HT1080 (cell line): ENCODE measurements at places on chromosomes 11 and 22.

DNA sequence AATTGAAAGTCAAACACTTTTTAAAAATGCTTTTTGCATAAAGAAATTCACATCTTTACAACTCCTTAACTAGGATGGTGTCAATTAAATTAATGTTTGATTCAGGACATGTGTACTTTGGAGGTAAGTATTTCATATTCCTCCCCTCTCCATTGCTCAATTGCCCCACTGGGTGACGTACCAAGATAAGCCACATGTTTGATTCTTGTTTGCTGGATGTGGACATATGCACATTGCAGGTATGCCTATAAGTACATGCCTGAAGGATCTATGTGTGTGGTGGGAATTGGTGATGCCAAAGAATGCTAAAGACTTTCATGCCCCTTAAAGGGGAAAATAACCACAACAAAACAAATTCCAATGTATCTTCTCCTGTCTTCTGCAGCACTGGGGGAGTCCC lies 5.8 kb downstream of the CD44 start:
- DNase-seq: no peak

DNA sequence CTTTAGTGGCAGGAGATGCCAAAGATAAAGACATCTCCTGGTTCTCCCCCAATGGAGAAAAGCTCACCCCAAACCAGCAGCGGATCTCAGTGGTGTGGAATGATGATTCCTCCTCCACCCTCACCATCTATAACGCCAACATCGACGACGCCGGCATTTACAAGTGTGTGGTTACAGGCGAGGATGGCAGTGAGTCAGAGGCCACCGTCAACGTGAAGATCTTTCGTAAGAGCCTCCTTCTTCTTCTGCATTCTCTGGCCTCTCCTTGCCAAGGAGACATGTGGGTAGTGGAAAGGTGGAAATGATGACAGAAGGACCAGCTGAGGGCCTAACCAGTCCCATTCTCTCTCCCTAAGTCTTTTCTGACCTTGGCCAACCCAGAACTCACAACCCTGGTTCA lies 110.1 kb upstream of the TTC12 start:
- DNase-seq: peak; percentile 82

DNA sequence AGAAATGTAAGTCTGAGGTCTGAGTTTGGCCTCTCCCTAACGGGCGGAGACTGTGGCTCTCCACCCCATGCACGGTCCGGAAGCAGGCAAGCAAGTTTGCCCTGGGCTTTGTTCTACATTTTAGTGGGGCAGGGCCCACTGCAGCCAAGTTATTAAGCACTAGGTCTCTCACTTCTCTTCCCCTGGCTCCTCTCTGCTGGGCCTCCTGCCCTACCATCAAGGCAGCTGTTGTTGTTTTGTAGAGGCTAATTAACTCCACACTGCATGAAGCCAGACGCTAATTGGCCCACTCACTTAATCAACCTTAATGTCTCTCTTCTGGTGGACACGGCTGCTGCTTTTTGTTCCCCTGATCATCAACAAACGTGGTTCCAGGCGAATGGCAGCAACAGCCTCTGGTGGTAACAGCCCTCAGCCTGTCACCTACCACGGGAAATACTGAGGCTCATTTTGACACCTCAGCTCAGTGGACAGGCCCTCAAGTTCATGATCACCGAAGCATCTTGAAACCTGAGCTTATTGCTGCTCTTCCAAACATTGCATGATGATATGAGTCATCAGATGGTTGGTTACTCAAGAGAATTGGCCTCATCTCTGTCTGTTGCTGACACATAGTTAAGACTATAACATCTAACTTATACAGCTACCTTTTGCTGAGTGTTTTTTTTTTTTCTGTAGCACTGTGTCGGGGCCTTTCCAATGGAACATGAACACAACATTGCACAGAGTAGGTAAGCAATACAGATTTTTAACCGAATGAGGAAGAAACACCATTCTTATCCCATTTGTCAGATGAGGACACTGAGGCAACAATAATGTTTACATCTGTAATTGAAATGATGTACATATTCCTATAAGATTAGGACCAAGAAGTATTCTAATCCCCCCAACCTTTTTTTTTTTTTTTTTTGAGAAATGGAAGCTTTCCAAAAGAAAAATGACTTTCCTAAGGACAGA lies 20.8 kb upstream of the LMO2 start:
- DNase-seq: peak; percentile 85

DNA sequence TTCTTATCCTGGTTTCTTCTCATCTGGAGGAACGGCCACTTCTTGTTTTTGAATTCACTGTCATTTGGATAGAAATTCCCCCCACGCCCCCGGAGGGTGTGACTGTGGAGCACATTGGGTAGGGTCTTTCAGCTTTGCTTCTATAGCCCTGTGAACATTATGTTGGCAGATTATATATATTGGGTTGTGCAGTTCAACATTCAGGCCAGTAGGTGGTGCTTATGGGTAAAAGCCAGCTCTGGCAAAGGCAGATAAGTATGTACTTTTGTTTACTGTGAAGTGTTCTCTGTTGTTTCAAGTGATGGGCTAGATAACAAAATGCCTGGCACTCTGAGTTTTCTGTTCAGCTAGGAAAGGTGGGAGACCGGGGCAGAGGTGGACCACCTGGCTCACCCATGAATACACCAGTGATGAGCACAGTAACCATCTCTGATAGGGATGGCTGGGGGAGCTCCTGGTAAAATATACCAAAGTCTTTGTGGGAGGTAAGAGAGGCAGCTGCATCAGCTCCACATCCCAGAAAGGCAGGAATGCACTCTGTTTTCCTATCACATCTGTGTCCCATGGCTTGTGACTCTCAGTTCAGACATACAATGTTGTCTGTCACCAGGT lies 1348.2 kb upstream of the RAG2 start:
- peak; percentile 38 for DNase-seq

GRCh38 chr22:46617986-46618647 lies 2.1 kb upstream of the GRAMD4 start:
- no peak for DNase-seq

GRCh38 chr11:35546317-35546716 lies 20.9 kb upstream of the PAMR1 start:
- no peak for DNase-seq

GRCh38 chr11:32396331-32396730 lies 39.0 kb downstream of the WT1 start:
- DNase-seq: no peak

DNA sequence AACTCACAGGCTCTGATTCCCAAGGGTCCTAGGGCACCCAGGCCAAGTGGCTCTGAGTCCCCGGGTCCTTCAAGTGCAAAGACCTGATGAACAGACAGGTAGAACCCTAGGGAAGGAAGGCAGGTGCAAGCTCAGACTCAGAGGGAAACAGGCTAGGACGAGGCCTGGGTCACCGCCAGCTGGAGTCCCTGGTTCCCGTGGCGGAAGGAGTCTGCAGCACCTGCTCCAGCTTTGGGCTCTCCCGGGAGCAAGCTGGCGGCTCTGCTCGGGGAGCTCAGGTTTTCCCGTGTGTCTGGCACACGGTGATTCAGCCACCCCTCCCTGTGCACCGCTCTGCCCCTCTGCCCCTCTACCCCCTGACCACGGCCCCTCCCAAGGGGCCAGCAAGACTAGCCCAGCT lies 59.8 kb downstream of the WNT7B start:
- DNase-seq: no peak

DNA sequence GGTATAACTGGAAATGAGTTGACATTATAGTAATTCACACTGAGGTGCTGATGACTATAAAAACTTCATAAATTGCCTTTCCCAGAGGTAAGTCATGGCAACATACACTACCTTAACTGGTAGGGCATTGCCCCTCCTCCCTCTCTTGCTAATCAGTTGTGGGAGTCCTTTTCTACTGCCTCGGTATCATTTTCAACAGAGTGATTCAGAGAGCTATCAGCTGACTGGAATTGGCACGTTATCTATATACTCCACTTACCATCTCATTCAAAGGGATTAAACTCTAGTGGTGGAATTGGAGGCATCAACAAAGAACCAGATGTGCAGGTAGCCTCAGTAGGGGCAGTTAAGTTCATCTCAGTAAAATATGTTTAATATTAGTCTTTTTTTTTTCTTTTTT lies 8.0 kb upstream of the NUP160 start:
- DNase-seq: no peak

DNA sequence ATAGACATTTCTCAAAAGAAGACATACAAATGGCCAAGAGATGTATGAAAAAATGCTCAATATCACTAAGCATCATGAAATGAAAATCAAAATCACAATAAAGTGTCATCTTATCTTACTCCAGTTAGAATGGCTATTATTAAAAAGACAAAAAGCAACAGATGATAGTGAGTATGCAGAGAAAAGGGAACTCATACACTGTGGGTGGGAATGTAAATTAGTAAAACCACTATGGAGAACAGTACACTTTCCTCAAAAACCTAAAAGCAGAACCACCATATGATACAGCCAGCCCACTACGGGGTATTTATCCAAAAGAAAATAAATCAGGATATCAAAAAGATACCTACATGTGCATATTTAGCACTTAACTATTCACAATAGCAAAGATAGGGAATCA lies 700.0 kb upstream of the ANO5 start:
- DNase-seq: no peak

GRCh38 chr11:2210366-2211112 lies 38.9 kb upstream of the TH start:
- DNase-seq: no peak

DNA sequence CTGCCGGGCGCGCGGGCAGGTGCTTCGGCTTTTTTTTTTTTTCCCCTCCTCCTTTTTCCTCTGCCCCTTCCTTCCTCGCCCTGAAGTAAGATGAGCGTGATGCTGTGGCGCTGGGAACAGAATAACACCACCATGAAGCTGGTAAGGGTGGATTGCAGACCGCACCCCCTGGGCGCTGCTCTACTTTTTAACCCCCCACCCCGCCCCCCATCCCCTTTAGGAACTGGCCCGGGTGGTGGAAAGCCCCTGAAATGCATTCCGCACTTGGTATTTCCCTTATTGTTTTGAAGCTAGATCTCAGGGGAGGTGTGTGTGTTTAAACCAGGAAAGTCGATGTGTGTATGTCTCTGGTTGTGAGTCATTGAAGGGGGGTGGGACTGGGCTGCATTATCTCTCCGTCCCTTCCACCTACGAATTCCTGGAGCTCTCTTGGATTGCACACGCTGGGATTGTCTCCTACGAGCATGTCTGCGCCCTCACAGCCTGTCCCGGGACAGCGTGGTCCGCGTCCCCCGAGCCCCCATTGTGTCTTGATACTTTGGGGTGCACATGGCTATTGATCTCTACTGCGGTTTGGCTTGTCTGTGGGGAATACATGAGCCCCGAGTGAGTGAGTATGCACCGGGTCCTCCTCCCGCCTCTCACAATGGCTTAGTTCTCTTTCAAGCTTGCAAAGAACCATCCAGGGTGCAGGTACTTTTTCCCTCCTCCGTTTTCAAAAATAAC lies 64.9 kb downstream of the NAV2 start:
- no peak for DNase-seq

DNA sequence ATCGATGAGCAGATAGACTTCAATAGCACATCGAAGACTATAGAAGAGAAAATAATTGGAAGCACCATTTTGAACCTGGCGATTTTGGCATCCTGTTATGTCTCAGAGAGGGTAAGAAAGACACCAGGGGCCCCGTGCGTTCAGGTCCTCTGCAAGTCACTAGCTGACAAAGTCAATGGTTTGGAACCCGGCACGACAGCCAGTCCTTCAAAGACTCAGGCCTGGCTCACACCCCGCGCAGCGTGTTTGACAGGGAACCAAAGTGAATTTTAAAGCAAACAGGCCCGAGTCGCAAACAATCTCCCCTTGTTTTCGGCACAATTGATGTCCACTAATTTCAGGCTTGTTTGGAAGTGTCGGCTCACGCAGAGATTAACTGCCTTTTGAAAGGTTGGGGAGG lies 716.6 kb downstream of the BRD1 start:
- DNase-seq: no peak

GRCh38 chr11:69497221-69497787 lies 15.8 kb downstream of the LINC01488 start:
- peak; percentile 97 for DNase-seq

DNA sequence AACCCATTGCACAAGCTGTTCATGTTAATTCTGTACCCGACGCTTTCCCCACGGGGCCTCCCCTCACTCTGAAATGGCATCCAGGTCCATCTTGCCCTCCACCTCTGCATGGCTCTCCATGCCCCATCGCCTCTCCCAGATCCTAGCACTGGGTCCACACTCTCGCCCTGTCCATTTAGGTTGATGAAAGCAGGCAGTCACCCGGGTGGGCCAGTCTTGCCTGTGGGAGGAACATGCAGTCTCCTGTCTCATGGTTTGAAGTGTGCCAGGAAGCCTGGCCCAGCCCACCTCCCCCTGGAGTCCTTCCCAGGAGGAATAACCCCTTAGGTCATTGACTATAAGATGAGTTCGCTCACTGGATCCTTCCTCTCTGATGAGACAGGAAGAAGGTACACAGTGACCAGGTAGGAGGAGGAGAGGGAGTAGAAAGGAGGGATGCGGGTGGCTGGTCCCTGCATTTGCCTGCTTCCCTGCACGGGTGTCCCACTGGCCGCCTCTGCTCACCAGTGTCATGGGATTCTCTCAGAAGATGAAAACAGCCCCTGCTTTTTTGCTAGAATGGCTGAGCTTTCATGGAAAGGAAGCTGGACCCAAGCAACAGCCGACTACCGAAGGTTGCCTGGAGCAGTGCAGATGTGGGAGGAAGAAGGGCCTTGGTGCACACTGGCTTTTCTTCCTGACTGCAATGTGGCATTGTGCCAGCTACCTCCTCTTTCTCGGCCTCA lies 6.8 kb downstream of the TMEM121B start:
- DNase-seq: no peak

GRCh38 chr11:113241636-113242054 lies 72.7 kb upstream of the TTC12 start:
- peak; percentile 91 for DNase-seq

- no peak for DNase-seq
These were observed 613.8 kb downstream of the BRD1 start for GRCh38 chr22:49213731-49214352.

GRCh38 chr11:61460474-61460881 lies 30.6 kb downstream of the SDHAF2 start:
- DNase-seq: no peak

DNA sequence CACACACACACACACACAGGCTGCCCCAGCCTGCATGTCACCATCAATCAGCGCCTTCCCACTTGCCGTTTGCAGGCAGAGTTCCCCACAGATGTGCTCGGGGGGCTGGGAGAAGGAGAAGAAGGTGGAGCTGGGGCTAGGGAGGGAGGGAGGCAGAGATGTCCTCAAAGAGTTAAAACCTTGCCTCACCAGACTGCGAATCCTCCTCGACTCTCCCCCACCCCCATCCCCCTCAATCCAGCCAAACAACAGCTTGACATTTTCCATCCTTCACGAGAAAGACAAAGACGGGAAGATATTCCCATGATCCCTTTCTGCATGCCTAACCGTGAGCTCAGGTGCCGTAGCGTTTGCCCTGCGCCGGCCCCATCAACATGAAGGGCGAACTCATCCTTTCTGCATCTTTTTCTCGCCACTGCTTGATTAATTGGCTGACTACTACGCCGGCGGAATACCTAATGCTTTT lies 365.5 kb downstream of the MIAT start:
- no peak for DNase-seq

DNA sequence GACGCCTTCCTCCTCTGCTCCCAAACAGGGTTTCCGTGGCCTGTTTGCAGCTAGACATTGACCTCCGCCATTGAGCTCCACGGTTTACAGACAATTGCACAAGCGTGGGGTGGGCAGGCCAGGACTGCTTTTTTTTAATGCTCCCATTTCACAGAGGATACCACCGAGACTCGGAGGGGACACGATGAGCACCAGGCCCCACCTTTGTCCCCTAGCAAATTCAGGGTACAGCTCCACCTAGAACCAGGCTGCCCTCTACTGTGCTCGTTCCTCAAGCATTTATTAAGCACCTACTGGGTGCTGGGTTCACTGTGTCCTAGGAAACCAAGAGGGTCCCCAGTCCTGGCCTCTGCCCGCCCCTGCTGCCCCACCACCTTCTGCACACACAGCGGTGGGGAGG lies 12.2 kb downstream of the RASD2 start:
- no peak for DNase-seq
